ENCODE measurements at places on chromosomes 3 and 15.
A peak's percentile ranks its signal among the peaks of the same experiment; 100 is the strongest.

GRCh38 chr3:18438586-18438985 is 13.4 kb upstream of the SATB1 start:
- no peak for DNase-seq

DNA sequence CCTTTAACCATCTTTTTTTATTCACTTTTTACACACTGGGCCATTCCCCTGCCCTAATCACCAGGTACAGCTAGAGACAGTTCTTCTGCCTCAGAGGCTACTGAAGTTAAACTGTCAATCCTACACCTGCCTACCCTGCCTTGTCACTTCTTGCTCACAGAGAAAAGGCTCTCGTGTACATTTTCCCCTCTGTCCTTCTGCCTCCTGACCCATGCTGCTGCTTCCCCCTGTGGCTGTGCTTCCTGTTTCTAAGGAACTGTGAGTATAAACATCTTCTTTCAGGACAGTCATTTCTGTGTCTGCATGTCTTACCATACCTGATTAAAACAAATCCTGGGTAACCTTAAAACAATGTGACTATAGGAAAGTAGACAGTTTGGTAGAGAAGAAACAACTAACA is 236.4 kb upstream of the MRPL3 start:
- no peak for DNase-seq

GRCh38 chr3:63864965-63865327 is 1.3 kb downstream of the ATXN7 start:
- no peak for DNase-seq

GRCh38 chr15:75836959-75837334 is 6.3 kb upstream of the UBE2Q2 start:
- DNase-seq: no peak

DNA sequence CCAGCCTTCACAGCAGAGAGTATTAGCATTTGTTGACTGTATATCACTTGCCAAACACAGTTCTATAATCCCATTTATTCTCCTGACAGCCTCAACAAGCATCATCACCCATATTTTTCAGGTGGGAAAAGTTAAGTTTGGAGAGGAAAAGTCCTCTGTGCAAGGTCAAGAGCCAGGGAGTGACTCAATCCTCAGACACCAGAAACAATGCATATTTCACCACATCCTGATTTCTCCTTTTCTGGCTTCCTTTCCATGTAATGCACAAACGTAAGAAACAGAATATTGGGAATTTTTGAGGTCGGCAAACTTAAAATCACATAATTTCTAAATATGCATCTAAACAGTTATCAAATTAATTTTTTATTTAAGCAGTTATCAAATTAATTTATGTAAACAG is 116.0 kb upstream of the GADL1 start:
- no peak for DNase-seq

GRCh38 chr3:108589081-108589997 is at the start of the genes CIP2A and DZIP3:
Gene CIP2A (minus strand): TSS chr3:108589438. CDS start chr3:108589375, 63 bp downstream.
Gene DZIP3 (plus strand): TSS chr3:108589722. CDS start chr3:108605407, 15,685 bp downstream.
- DNase-seq: peak; percentile 79

DNA sequence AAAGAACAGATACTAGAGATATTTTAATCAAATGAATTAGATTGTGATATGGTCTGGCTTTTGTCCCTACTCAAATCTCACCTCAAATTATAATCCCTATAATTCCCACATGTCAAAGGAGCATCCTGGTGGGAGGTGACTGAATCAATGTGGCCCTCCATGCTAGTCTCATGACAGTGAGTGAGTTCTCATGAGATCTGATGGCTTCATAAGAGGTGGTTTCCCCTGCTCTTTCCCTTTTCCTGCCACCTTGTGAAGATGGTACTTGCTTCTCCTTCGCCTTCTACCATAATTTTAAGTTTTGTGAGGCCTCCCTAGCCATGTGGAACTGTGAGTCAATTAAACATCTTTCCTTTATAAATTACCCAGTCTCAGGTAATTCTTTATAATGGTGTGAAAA is 82.8 kb downstream of the FAIM start:
- no peak for DNase-seq

DNA sequence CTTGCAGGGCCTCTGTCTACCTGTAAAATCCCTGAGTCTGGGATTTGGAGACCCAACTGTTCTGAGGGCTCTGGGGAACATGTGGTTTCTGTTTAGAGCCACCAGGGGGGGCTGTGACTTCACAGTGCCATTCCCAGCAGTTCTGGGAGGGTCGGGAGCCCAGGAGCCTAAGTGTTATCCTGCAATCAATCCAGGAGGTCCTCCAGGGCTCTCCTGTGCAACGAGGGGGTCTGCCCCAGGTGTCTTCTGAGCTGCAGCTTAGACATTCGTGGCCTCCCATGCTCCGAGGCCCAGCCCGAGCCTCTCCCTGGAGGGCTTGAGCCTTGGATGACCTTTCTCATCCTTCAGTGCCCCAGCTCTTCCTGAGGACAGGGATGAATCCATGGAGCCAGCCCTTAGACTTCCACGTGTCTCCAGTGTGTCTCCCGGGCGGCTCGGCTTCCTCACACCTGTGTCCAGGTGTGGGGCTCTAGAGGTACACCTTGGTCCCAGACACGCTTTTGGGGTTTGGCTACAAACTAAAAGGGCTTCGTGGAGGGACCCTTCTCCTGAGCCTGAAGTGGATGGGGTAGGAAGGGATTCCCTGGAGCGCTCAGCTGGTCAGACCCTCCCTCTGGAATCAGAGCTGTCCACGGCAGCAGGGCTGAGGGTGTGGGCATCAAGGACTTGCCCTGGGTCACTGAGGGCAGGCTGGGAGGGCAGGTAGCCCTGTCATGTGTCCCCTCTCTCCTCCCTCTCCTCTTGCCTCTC is 20.3 kb upstream of the ABTB1 start:
- no peak for DNase-seq

DNA sequence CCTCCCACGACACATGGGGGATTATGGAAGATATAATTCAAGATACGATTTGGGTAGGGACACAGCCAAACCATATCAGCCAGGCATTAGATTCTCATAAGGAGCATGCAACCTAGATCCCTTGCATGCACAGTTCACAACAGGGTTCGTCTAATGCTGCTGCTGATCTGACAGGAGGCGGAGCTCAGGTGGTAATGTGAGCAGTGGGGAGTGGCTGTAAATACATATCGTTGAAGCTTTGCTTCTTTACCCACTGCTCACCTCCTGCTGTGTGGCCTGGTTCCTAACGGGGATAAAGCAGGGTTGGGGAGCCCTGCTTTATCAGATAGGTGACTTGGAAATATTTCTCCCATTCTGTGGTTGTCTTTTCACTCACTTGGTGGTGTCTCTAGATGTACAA is 14.8 kb downstream of the DOCK3 start:
- no peak for DNase-seq

GRCh38 chr15:83379579-83379959 is 67.6 kb upstream of the SH3GL3 start:
- DNase-seq: no peak

- no peak for DNase-seq
These were observed 157.4 kb downstream of the SHOX2 start for GRCh38 chr3:157948605-157949383.

- DNase-seq: no peak
These were observed 29.4 kb downstream of the GPR176 start for GRCh38 chr15:39890621-39891020.

- DNase-seq: no peak
These were observed at the start of gene KBTBD12 for GRCh38 chr3:127915115-127915936. Gene KBTBD12 (plus strand): TSS chr3:127915232. CDS start chr3:127923062, 7,830 bp downstream.

GRCh38 chr15:66981771-66982170 is 83.6 kb upstream of the SMAD3 start:
- DNase-seq: no peak

- DNase-seq: no peak
These were observed 9.1 kb downstream of the KCNMB2 start for GRCh38 chr3:178545337-178545736.

GRCh38 chr3:11907667-11908660 is 61.3 kb upstream of the TAMM41 start:
- no peak for DNase-seq

GRCh38 chr3:9770276-9770812 is 597 bp upstream of the CAMK1 start:
- no peak for DNase-seq

GRCh38 chr3:127655641-127656040 is 17.1 kb upstream of the ABTB1 start:
- DNase-seq: no peak

- DNase-seq: no peak
These were observed 4.6 kb downstream of the TPRA1 start for GRCh38 chr3:127585813-127586413.
